ENCODE measurements at places on chromosomes 7 and 10. TPM values are rescaled to one million over a fixed set of nuclear protein-coding genes. Genes with fewer than 3 reads are reported as not detected.

Gene IFT22
- total RNA-seq, result 22.0 TPM

Gene CFAP58
- total RNA-seq, result 1.1 TPM

Gene SDK1
- 0.19 TPM for total RNA-seq

Gene CRTAC1
- total RNA-seq, result 0.28 TPM

Gene CARD11
- total RNA-seq, result 0.28 TPM

Gene FAS
- 79.2 TPM for total RNA-seq

Gene FKBP6
- total RNA-seq, result not detected

Gene ANKRD1
- 169 TPM for total RNA-seq

Gene ZNF273
- 3.1 TPM for total RNA-seq

Gene ABLIM1
- 8.5 TPM for total RNA-seq

Gene NT5C3A
- 16.1 TPM for total RNA-seq

Gene HTR5A
- total RNA-seq, result not detected

Gene VAX1
- total RNA-seq, result not detected

Gene NOS3
- total RNA-seq, result 5.8 TPM

Gene BICC1
- 92.6 TPM for total RNA-seq

Gene PPIF
- 31.3 TPM for total RNA-seq

Gene PIK3CG
- total RNA-seq, result 0.19 TPM

Gene SLC26A3
- total RNA-seq, result not detected

Gene IGF2BP3
- total RNA-seq, result 20.3 TPM

Gene HOXA10
- not detected for total RNA-seq

Gene ABCB4
- 0.28 TPM for total RNA-seq

Gene NKX1-2
- not detected for total RNA-seq

Gene NOD1
- 5.4 TPM for total RNA-seq

Gene TAS2R5
- total RNA-seq, result 0.77 TPM

Gene SVOPL
- not detected for total RNA-seq

Gene ABCF2
- total RNA-seq, result 64.5 TPM

Gene NUTM2E
- under 0.01 TPM for total RNA-seq

Gene COL1A2
- 5,973 TPM for total RNA-seq

Gene MUC3A
- total RNA-seq, result not detected

Gene CDC14C
- total RNA-seq, result not detected

Gene SAMD9
- total RNA-seq, result 19.7 TPM

Gene CLDN4
- total RNA-seq, result 2.7 TPM

Gene VSTM4
- 0.77 TPM for total RNA-seq

Gene CPA2
- not detected for total RNA-seq

Gene ATG9B
- total RNA-seq, result 2.0 TPM

Gene ITPRID1
- not detected for total RNA-seq

Gene TMEM184A
- under 0.01 TPM for total RNA-seq

Gene C7orf57
- not detected for total RNA-seq

Gene CYP2C8
- not detected for total RNA-seq

Gene CYP2W1
- total RNA-seq, result not detected

Gene PTPRZ1
- total RNA-seq, result under 0.01 TPM

Gene EBF3
- total RNA-seq, result 11.6 TPM

Gene C10orf105
- total RNA-seq, result not detected

Gene NPC1L1
- under 0.01 TPM for total RNA-seq
